Stimulated activated CD8-positive, alpha-beta memory T cell treated with anti-CD3 and anti-CD28 coated beads, Interleukin-7, amount 100 ng/mL, for 48 hours (primary cell): ENCODE measurements at places on chromosomes 16 and 17.

- no peak for DNase-seq
Measured at GRCh38 chr17:76376318-76377133, 7.9 kb upstream of the SPHK1 start.

DNA sequence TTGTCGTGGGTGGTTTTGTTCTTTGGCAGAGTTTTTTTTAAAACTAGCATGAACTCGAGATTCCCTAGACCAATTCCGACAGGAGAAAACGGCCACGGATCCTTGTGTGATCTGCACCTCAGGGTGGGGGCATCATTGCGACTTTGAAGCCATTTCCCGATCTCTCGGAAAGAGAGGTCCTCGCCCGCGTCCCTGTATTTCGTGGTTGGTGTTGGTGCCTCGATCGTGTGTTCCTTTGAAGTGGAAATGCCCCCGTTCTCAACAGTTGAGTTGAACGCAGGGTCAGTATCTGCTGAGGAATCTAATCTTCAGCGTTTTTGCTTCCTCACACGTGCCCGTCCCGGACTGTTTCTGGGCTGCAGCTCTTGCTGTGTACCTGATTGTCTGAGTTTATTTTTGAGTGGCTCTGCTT is 1.1 kb downstream of the CRAMP1 start:
- no peak for DNase-seq

- DNase-seq: no peak
Measured at GRCh38 chr16:84823484-84823883, 3.7 kb downstream of the CRISPLD2 start.

GRCh38 chr16:58409316-58409973 is 17.2 kb downstream of the GINS3 start:
- no peak for DNase-seq

DNA sequence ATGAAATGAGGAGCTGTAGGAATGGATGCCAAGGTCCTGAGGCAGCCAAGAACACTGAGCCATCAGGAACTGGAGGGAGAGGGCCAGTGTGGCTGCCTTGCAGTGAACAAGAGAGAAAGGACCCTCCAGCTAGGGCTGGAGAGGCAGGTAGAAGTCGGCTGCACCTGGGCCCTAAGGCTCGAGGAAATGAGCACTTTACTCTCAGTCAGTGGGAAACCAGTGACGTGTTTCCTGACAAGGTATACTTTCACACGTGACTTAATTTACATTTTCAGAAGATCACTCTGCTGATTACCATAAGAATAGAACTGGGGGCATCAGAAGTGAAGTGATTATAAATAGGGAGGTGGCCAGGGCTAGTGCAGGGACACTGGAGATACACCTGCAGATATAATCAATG is 115.2 kb downstream of the C17orf67 start:
- no peak for DNase-seq

DNA sequence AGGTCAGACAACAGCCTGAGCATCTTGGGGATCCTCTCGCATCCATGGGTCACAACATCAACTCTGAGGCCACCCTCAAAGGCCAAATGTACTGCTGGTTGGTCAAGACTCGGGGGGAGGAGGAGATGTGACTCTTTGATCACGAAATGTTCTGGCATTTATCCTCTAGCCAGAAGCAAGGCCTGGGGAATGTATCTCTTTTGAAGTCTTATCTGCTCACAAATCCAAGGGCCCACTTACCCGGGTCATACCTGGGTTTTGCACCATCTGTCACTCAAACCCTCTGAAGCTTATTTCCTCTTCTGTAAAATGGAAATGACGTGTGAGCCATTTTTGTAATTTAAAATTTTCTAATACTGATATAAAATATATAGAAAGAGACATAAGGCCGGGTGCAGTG is 13.2 kb downstream of the CA7 start:
- DNase-seq: no peak

- no peak for DNase-seq
Measured at GRCh38 chr16:84069540-84069939, 26.9 kb upstream of the SLC38A8 start.

DNA sequence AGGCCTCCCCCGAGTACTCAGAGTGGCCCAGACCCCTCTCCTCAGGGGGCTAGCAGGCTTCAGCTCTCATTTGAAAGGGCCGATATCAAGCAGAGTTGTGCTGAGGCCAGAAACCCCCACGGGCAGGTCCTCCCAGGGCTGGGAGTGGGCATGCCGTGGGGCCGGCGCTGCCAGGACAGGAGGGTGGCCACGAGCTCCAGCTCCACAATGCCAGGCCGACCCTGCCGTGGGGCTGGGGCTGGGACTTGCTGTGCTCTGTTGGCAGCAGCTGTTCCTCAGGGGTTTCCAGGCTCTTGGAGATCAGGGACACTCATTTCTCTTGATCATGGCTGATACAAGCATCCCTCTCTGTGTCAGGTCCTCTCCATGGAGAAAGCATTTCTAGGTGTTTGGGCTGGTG is 3.2 kb upstream of the NPB start:
- no peak for DNase-seq

GRCh38 chr16:75262800-75263127 is 11.3 kb upstream of the BCAR1 start:
- DNase-seq: no peak

DNA sequence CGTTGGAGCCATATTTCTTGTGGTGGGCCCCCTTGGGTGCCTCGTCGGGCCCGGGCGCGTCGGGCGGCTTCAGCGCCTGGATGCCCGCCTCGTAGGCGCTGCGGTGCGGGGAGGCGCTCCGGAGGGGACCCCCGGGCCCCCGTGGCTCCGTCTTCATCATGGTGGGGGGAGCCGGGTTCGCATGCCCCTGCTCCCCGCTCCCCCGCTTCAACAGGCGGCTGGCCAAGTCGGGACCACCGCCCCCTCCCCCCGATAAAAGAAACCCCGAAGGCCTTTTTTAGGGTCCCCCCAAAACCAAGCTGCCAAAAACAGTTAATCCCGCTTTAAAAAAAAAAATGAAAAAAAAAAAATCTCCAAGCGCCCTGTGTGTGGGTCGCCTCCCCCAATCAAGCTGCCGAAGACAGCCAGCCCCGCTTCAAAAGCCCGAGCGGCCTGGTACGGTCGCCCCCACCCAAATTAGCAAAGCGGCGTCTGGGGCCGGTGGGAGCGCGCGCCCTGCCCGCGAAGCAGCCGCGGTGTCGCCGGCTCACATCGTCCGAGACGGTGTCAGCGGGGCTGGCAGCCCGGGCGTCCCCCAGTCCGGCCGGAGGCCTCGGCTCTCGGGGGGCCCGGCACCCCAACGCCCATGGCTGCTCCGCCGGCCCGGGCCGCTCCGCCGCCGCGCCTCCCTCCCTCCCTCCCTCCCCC is at the start of gene PPP1R9B:
Gene PPP1R9B (minus strand): TSS at position 324 of the 687 bp plus-strand sequence. CDS start 164 bp downstream, at position 160.
- no peak for DNase-seq

- DNase-seq: no peak
Measured at GRCh38 chr17:1617620-1618174, 10.9 kb downstream of the SLC43A2 start.

DNA sequence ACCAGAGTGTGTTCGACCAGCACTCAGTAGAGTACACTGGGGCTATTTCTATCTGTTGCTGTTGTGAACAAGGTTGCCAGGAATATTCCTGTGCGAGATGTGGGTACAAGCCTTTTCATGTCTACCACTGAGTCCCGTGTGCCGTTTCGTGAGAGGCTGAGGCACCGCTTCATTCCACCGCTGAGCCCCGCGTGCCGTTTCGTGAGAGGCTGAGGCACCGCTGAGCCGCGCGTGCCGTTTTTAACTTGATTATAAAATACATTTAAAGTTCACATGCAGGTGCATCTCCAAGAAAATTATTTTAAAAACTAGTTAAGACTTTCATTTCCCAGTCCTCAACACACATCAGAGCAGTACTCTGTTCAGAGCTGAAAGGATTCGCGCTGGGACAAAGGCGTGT is 78.7 kb upstream of the ZNF750 start:
- no peak for DNase-seq

GRCh38 chr17:55722016-55722736 is 488 bp downstream of the TMEM100 start:
- no peak for DNase-seq

- DNase-seq: no peak
Measured at GRCh38 chr16:11498683-11499082, 88.0 kb downstream of the LITAF start.

DNA sequence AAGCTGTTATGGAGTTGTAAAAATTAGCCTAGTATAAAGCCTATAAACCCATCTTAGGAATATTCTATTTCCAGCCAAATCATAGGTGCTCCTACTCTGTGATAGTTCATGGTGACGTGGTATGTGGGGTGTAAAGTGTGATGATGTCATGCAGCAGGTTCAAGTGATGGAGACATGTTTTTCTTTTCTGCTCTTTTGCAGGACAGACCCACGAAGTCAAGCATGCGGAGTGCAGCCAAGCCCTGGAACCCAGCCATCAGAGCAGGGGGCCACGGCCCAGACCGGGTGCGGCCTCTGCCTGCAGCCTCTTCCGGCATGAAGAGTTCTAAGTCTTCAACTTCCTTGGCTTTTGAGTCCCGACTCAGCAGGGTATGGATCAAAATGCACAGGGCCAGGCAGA is 87.3 kb downstream of the SPECC1 start:
- no peak for DNase-seq

- DNase-seq: no peak
Measured at GRCh38 chr17:59756236-59756818, 48.9 kb downstream of the VMP1 start.

DNA sequence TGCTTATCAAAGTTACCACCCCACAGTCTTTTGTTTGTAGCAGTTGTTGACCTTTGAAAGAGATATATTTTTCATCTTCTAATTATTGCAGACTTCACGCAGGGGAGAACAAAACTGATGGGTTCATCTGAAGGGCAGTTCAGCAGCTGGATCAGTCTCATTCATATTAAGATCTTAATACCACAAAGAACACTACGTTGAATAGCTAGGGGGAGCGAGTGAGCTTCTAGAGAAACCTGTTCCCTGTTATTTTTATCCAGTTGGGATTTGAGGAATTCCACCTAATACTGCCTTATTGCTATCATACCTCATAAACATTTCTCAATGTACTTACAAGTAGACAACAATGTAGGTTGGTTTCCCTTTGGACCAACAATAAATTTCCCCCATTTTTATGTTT is 306.1 kb upstream of the KIF2B start:
- DNase-seq: no peak

GRCh38 chr16:8877894-8878522 is 4.1 kb upstream of the LITAFD start:
- DNase-seq: no peak

DNA sequence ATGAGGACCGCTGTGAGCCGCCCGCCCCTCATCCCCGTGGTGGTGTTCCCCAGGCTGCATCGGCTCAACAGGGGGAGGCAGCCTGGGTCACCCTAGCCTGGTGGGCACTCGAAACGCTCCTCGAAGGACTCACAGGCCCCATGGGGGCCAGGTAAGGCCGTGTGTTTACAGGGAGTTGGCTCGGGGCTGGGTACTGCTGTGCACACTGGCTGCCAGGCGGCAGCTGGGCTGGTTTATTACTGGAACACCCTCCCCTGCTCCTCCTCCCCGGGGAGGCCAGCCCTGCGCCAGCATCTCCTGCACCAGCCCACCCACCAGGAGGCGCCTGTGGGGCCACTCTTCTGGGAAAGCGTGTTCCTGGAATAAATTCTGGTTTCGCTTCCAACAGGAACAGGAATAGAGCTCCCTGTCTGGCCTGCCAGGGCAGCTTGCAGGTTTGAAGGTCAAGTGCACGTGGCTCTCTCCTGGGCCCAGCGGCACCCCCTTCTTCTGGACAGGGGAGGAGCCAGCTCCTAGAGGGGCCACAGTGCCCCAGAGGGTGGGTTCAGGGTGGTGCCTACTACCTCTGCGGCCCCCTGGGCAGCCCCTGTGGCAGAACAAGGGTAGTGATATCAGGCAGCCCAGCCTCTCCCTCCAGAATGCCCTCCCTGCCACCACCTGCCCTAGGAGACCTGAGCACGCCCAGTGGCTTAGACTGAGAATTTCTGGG is 11.3 kb downstream of the MCRIP1 start:
- no peak for DNase-seq

- no peak for DNase-seq
Measured at GRCh38 chr16:54808890-54809289, 121.8 kb upstream of the IRX5 start.

GRCh38 chr16:15777533-15778203 is 79.2 kb downstream of the MYH11 start:
- DNase-seq: no peak

DNA sequence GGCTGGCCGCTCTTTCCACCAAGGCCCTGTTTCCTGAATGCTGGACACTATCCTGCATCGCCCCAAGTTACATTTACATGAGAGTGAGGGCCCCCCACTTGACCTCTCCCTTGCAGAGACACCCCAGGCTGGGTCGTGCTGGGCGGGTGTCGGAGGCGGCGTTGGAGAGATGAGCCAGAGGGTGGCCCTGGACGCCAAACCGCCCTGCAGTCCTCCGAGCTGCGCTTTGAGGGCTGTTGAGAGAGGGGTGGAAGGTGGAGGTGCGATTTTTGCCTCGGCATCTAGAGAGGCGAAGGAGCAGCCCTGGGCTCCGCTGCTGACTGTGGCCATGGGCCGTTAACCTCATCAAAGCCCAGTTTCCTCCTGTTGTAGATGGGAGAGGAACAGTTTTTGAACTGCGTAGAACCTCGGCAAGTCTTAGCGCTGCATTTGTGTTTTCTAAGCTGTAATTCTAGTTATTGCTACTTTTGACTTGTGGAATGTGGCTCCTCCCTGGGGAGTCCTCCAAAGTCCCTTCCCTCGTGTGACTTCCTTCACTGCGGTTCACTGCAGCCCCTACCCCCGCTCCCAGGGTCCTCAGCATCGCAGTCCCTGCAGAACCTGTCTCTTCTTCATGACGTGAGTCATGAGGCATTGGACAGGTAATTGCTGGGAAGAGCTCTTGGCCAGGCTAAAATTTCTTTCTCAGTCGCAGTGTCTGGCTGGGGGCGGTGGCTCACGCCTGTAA is 986 bp upstream of the ELOB start:
- DNase-seq: no peak

- no peak for DNase-seq
Measured at GRCh38 chr17:80902963-80903611, 88.6 kb upstream of the CHMP6 start.

DNA sequence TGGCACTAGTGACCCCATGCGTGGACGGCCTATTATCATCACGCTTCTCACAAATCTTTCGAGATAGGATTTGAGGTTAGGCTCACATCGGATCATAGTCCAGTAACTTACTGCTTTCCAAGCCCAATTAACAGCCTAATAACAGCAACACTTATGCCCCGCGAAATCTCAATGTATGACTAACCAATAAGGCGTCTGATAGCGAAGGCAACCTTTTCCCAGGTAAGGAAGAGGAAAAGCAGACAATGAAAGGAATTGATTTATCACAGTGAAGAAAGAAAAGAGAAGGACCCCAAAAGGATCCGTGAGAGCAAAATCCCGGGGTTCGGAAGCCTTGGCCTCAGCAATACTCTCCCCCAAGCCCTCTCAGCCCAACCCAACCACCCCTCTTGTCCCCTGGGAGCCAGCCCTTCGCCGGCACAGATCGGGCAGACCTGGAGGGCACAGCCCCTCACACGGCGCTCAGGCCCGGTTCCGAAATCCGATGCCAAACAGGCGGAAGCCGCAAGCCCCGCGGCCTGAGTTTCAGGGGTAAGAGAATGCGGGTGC is 534 bp downstream of the GPATCH8 start:
- DNase-seq: no peak
